ENCODE measurements at places on chromosomes 7 and 10. TPM values are rescaled to one million over a fixed set of nuclear protein-coding genes. Genes with fewer than 3 reads are reported as not detected.

DNA sequence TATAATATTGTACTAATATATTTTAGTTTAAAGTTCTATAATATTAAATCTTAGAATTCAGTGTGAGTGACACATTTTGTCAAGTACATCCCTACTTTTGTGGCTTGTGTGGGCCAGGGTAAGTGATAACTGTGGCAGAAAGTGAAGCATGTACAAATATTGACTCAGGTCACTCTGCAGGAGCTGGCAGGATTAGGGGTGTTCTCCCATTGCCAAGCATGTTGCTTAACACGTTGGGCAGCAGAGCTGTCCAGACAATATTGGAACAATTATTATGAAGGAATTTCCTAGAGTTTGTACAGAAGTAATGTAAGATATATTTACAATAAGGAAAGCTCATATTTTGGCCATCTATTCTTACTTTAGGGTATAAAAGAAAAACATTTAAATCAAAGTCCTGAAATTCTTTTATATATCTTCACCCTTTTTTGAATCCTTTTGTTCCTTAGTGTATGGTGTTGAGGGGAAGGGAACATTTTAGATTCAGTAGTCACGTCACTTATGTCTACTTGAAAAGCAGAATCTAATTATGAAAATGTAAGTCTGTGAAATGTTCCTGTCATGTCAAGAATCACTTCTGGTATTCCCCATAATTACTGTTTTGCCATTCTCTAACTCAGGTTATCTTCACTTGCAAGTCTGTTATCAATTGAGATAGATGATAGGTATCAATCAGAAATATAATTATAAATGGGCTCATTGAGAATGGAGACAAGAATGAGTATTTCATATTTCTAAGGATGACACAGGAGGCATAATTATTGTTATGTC is 4.0 kb downstream of the HDAC9 start:
- no peak overlapping the region for H3K27ac ChIP-seq
- peaks cover 6% of the 10 kb centered on the region for H3K4me1 ChIP-seq
- H3K36me3 ChIP-seq: no peaks in the 10 kb centered on the region
- DNase-seq: peak; percentile 62
- H3K4me3 ChIP-seq: no peak overlapping the region
- no peaks in the 10 kb centered on the region for H3K27me3 ChIP-seq

The FERD3L gene
- total RNA-seq: not detected

DNA sequence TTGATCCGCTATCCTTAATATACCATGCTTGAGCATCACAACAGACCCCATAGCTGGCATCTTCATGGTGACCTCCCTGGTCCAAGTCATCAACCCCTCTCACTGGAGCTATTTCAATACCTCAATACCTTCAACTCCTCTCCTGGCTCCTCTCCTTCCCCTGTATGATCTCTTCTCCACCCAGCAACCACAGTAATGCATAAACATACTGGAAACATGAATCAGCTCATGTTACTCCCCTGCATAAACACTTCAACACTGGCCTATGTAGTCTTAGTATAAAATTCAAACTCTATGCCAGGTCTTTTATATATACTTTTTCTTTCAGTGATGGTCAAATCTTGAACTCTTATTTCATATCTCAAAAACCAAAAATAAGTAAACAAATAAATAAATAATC is 31.8 kb upstream of the TMEM273 start:
- DNase-seq: peak; percentile 79
- H3K4me3 ChIP-seq: no peak overlapping the region
- peaks cover 23% of the 10 kb centered on the region for H3K27me3 ChIP-seq
- no peak overlapping the region for H3K27ac ChIP-seq
- H3K4me1 ChIP-seq: peaks cover 20% of the 10 kb centered on the region

DNA sequence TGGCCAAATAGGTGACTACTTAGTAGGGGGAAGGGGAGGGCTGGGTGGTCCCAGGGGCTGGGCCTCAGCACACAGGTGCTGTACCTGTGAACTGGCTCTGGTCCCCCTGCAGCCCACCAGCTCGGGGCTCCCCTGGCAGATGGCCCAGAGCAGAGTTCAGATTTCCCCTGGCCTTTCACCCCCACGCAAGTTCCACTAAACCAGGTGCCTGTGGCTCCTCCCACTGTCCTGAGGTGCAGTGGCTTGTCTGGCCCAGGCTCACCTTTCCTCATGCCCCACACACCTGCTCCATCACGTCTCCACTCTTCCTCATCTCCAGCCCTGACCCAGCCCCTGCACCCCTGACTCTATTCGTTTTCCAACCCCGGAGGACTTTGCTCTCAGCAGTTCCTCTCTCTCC is 47.3 kb upstream of the OPALIN start:
- H3K27ac ChIP-seq: no peak overlapping the region
- H3K4me1 ChIP-seq: no peaks in the 10 kb centered on the region
- peaks cover 43% of the 10 kb centered on the region for H3K27me3 ChIP-seq
- DNase-seq: no peak

The LRRC17 gene
- not detected for total RNA-seq

GRCh38 chr7:41887416-41887815 is 184.5 kb upstream of the INHBA start:
- no peak for DNase-seq
- no peaks in the 10 kb centered on the region for H3K27me3 ChIP-seq
- H3K27ac ChIP-seq: peak overlapping the region; percentile 41
- peaks cover 28% of the 10 kb centered on the region for H3K4me1 ChIP-seq

The CDHR3 gene
- 9.8 TPM for total RNA-seq

DNA sequence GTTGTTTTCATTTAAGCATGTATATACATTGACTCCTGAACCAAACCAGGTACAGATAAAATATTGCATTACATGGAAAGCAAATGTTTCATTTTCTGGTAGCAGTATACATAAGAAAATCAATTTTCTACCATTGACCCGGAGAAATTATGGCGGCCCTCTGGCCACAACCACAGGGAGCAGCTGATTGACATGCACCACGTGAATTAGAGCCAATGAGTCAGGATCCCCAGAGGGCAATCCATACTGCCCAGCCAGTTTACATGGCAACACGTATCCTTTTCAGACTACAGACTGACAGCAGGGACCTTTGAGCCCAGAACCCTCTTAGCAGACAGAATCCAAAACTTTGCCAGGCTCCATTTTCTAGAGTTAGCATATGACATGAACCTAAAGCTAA is 272.2 kb upstream of the NEBL start:
- DNase-seq: peak; percentile 15
- no peaks in the 10 kb centered on the region for H3K27me3 ChIP-seq
- H3K4me1 ChIP-seq: peaks cover 14% of the 10 kb centered on the region

The LIPJ gene
- not detected for total RNA-seq

The MTG1 gene
- 38.8 TPM for total RNA-seq

The CCDC136 gene
- total RNA-seq: 9.8 TPM

DNA sequence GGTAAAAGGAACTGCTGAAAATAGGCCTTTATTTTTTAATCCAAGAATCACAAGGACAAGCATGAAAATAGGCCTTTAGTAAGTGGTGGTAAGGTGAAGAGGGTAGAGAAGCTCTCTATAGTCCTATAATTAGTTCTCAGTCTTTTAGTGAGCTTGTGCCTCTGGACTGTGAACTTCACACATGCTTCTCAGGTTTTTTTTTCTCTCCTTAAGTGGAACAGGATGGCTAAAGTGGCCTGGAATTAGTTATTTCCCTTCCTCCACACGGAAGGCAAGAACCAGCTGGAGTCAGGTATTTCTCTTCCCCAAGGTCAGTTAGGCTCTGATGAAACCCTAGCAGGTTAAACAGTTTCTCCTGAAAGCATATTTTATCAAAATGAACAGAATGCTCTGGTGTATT is 203.0 kb upstream of the MINDY3 start:
- no peak for DNase-seq
- no peak overlapping the region for H3K27ac ChIP-seq
- H3K4me3 ChIP-seq: no peak overlapping the region

DNA sequence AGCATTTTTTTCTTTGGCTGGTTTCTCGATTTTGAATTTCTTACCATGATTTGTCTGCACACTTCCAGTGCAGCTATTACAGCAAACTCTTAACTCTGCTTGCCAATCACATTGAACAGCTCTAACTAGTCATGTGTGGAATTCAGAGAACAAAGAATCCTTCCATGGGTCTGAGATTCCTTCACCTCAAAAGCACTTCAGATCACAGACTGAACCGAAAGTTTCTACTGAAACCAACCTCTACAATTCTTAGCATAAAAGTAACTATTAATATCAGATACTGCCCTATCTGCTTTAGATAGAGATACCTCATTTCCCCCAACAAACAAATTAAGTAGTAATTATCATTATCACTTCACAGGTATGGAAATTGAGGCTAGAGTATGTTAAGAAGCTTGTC is 56.5 kb upstream of the SP4 start:
- no peak overlapping the region for H3K27ac ChIP-seq
- DNase-seq: no peak
- H3K27me3 ChIP-seq: no peaks in the 10 kb centered on the region

DNA sequence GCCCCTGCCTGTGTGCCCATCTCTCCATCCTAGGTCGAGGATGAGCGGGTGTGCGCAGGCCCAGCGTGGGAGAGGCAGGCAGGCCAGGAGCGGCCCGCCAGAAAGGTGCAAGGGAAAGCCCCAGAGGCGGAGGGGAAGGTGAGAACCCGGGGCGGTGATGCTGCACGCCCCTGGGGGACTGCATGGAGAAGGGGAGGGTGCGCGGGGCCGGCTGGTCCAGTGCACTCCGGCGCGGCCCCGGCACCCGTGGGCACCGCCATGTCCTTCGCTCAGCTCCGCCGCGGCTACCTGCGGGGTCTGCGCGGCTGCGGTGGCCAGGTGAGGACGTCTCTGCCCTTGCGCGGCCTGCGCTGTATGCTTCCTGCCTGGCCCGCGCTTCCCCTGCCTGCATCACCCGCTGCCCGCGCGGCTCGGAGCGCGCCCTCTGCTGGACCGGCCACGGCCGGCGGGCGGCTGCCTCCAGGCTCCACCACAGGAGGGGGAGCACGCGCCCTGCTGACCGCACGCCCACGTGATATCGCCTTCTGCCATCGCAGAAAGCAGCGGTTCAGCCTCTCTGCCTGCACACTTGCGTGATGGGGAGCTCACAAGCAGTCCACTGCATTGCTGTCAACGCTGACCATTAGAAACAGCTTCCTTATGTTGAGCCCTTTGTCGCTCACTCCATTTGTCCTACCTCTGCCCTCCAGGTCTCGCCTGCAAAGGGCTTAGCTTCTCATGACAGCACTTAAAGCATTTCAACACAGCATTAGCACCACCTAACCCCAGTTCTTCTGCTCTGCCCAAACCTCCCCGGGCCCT is 73.9 kb downstream of the CXCL12 start:
- H3K27ac ChIP-seq: no peak overlapping the region
- H3K4me1 ChIP-seq: no peaks in the 10 kb centered on the region
- DNase-seq: peak; percentile 21
- H3K36me3 ChIP-seq: no peaks in the 10 kb centered on the region
- H3K27me3 ChIP-seq: peaks cover 11% of the 10 kb centered on the region

- no peaks in the 10 kb centered on the region for H3K27me3 ChIP-seq
- peaks cover 10% of the 10 kb centered on the region for H3K4me1 ChIP-seq
- H3K36me3 ChIP-seq: no peaks in the 10 kb centered on the region
- no peak overlapping the region for H3K4me3 ChIP-seq
- no peak overlapping the region for H3K27ac ChIP-seq
- DNase-seq: no peak
These were observed 52.4 kb upstream of the GNAI1 start for GRCh38 chr7:80082213-80082612.

- no peaks in the 10 kb centered on the region for H3K36me3 ChIP-seq
- no peak overlapping the region for H3K4me3 ChIP-seq
- H3K27ac ChIP-seq: no peak overlapping the region
- H3K4me1 ChIP-seq: peaks cover 53% of the 10 kb centered on the region
These were observed 1.9 kb upstream of the MYH16 start for GRCh38 chr7:99270702-99271101.

The FEZF1 gene
- not detected for total RNA-seq

GRCh38 chr10:11165591-11166543 is 148.2 kb downstream of the CELF2 start:
- H3K4me1 ChIP-seq: no peaks in the 10 kb centered on the region
- H3K36me3 ChIP-seq: no peaks in the 10 kb centered on the region
- H3K27me3 ChIP-seq: no peaks in the 10 kb centered on the region
- H3K27ac ChIP-seq: no peak overlapping the region

GRCh38 chr7:64849250-64849923 is 53.7 kb upstream of the ZNF273 start:
- H3K27ac ChIP-seq: no peak overlapping the region
- DNase-seq: peak; percentile 4
- no peaks in the 10 kb centered on the region for H3K27me3 ChIP-seq
- H3K36me3 ChIP-seq: no peaks in the 10 kb centered on the region
- no peak overlapping the region for H3K4me3 ChIP-seq

GRCh38 chr10:91023700-91024398 is 103.0 kb upstream of the ANKRD1 start:
- H3K4me1 ChIP-seq: no peaks in the 10 kb centered on the region
- H3K27me3 ChIP-seq: peaks cover 14% of the 10 kb centered on the region
- no peak overlapping the region for H3K4me3 ChIP-seq
- DNase-seq: no peak
- H3K27ac ChIP-seq: no peak overlapping the region

The TMEM130 gene
- total RNA-seq: not detected

The PTEN gene
- 7.8 TPM for total RNA-seq

- DNase-seq: no peak
- H3K36me3 ChIP-seq: no peaks in the 10 kb centered on the region
- H3K4me3 ChIP-seq: no peak overlapping the region
- no peaks in the 10 kb centered on the region for H3K27me3 ChIP-seq
- no peak overlapping the region for H3K27ac ChIP-seq
These were observed 106.8 kb upstream of the PDCD4 start for GRCh38 chr10:110764793-110765512.

GRCh38 chr10:103840740-103841070 is 14.7 kb downstream of the SH3PXD2A start:
- H3K4me3 ChIP-seq: no peak overlapping the region
- H3K36me3 ChIP-seq: no peaks in the 10 kb centered on the region
- peaks cover 6% of the 10 kb centered on the region for H3K4me1 ChIP-seq
- H3K27me3 ChIP-seq: no peaks in the 10 kb centered on the region
- DNase-seq: no peak

- no peak for DNase-seq
- no peak overlapping the region for H3K27ac ChIP-seq
- no peak overlapping the region for H3K4me3 ChIP-seq
- no peaks in the 10 kb centered on the region for H3K4me1 ChIP-seq
- H3K27me3 ChIP-seq: peaks cover 11% of the 10 kb centered on the region
These were observed 191.5 kb downstream of the OTUD1 start for GRCh38 chr10:23630376-23630775.

GRCh38 chr7:696426-696811 is 30.1 kb upstream of the DNAAF5 start:
- no peak overlapping the region for H3K27ac ChIP-seq
- H3K36me3 ChIP-seq: no peaks in the 10 kb centered on the region
- no peak overlapping the region for H3K4me3 ChIP-seq
- no peak for DNase-seq
- H3K4me1 ChIP-seq: no peaks in the 10 kb centered on the region

- no peaks in the 10 kb centered on the region for H3K27me3 ChIP-seq
- H3K27ac ChIP-seq: no peak overlapping the region
- no peaks in the 10 kb centered on the region for H3K36me3 ChIP-seq
- no peaks in the 10 kb centered on the region for H3K4me1 ChIP-seq
- DNase-seq: no peak
- no peak overlapping the region for H3K4me3 ChIP-seq
These were observed 74.0 kb downstream of the WNT2 start for GRCh38 chr7:117248829-117249228.
